ENCODE measurements at places on chromosomes 4 and X. TPM values are rescaled to one million over a fixed set of nuclear protein-coding genes. Genes with fewer than 3 reads are reported as not detected.

The SHROOM4 gene
- 7.5 TPM for total RNA-seq

The SMAD1 gene
- 16.5 TPM for total RNA-seq

The ASB12 gene
- total RNA-seq = 0.44 TPM

The MAGEA9B gene
- total RNA-seq = not detected

The HHIP gene
- total RNA-seq = 38.3 TPM

The PAK3 gene
- 0.46 TPM for total RNA-seq

The SLC25A43 gene
- 17.2 TPM for total RNA-seq

The SMR3B gene
- total RNA-seq = not detected

The ARMCX1 gene
- 36.0 TPM for total RNA-seq

- no peak for DNase-seq
Measured at GRCh38 chrX:150848914-150849365, 49.5 kb downstream of the CD99L2 start.

DNA sequence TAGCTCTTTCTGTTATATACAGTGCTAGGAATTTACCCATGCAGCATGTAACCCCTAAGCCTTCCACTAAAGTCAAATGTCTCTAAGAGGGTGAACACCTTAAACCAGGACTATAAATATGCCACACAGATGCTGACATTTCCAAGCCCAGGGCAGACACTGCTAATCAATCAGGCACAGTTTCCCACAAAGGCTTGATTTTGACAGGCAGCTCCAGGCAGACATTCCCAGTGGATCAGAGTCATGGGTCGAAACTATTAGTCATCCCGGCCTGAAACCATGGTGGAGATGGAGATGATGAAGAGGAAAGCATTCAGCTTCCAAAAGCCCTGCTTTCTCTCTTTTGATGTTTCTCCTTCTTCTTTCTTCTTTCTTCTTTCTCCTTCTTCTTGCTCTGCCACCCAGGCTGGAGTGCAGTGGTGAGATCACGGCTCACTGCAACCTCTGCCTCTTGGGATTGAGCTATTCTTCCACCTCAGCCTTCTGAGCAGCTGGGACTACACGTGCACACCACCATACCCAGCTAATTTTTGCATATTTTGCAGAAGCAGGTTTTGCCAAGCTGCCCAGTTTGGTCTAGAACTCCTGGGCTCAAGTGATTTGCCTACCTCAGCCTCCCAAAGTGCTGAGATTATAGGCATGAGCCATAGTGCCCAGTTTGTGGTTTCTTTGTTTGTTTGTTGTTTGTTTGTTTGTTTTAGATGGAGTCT lies 21.0 kb upstream of the SORCS2 start:
- DNase-seq = peak; percentile 11

DNA sequence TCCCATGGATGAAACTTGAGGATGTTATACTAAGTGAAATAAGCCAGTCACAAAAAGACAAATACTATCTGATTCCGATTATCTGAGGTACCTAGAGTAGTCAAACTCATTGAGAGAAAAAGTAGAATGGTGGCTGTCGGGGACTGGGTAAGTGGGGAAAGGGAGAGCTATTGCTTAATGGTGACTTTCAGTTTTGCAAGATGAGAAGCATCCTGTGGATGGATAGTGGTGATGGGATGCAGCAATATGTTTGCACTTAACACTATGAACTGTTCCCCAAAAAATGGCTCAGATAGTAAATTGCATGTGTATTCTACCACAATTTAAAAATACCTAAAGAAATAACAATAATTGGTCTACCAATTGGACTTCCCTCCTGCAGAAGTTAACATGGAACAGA lies 181.5 kb downstream of the SHROOM3 start:
- DNase-seq = no peak

DNA sequence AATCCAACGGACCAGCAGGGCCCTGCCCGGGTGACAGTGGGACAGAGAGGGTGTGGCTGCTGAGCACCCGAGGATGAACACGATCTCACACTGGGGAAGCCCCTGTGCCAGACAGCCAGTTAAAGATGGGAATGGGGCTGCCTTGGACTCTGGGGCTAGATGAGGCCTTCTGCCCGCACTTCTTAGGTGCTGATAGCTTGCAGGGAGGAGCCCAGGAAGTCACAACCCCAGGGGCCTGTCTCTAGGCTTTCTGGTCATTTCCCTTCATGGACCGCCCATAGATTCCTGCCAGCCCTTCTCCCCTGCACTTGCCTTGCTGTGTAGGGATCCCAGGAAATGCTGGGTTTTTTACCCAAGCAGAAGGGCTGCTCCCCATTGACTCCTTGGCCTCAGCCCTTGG lies 6.2 kb downstream of the ZNF275 start:
- DNase-seq = no peak

DNA sequence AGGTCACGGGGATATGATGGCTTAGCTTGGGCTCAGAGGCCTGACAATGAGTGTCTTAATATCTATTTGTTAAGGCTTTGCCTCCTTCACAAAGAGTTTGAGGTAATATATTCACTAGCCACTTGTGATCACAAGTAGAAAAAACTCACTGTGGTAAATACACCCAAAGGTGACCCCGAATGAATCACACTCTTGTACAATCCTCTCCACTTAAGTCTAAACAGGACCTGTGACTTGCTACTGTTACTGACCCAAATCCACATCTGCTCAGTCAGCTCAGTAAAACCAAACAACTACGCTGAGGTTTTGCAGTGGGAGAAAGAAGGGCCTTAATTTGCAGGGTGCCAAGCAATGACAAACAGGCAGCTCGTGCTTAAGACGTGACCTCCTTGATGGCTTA lies 223.8 kb upstream of the MAGEC2 start:
- DNase-seq = no peak

DNA sequence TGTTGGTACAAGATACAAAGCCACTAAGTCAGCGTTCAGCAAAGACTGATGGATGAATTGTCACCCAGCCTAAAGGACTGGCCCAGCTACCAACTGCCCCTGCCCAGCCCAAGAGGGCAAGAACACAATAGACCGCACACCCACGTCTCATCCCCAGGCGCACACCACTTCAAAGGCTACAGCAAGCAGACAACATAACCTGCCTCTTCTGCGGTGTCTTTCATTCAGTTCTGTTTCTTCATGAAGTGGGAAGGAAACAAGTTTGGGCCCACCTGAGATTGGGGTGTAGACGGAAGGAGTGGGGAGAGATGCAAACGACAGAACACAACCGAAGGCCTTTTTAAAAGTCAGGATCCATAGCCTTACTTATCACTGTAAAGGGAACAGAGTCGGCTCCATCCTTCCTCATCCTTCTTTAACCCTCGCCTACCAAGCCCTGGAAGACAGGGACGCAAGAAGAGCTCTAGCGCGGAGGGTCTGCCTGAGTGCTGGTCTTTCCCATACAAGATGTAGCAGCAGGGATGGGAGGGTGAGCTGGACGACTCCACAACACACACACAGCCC lies 691 bp downstream of the SCARB2 start:
- DNase-seq = no peak

- DNase-seq = no peak
Measured at GRCh38 chr4:86857341-86858052, 8.3 kb upstream of the SLC10A6 start.

DNA sequence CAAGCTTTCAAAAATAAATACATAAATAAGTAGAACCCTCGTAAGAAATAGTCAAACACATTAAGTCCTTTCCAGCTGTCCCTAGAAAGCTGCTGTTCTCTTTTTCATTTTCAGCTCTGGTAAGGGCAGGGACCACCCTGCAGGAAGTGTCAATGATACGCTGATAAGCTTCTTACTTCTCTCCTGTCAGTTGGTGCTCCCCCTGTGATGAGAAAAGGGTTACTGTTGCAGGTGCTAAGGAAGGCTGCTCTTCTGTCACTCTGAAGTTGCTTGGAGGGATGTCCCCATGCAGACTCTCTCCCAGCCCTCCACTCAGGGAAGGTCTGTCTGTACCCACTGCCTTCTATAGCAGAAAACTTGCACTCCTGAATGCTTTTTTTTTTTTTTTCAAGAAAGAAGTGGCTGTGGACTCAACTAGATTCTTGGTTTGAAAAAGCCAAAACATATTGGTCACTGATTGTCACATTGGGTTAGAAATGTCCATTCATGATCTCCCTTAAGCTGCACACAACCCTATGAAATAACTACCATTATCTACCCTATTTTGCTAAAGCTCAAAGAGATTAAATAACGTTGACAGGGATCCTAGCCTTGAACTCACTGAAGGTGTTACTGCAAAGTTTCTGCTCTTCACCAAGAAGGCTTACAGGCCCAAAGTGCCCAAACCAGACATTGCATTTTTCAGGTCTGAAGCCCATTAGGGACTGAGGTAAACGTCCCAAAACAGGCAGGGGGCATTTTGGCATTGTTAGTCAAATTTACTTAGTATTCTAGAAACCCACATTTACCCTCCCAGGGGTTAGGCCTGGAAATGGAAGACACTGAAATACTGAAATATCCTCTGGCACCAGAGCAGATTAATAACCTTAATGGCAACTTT lies 1.2 kb downstream of the CXCL3 start:
- no peak for DNase-seq

DNA sequence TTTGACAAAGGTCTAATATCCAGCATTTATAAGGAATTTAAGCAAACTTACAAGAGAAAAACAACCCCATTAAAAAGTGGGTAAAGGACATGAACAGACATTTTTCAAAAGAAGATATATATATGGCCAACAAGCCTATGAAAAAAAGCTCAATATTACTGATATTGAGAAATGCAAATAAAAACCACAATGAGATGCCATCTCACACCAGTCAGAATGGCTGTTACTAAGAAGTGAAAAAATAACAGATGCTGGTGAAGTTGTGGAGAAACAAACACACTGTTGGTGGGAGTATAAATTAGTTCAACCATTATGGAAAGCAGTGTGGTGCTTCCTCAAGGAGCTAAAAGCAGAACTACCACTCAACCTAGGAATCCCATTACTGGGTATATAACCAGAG lies 91.6 kb upstream of the EFHC2 start:
- no peak for DNase-seq

DNA sequence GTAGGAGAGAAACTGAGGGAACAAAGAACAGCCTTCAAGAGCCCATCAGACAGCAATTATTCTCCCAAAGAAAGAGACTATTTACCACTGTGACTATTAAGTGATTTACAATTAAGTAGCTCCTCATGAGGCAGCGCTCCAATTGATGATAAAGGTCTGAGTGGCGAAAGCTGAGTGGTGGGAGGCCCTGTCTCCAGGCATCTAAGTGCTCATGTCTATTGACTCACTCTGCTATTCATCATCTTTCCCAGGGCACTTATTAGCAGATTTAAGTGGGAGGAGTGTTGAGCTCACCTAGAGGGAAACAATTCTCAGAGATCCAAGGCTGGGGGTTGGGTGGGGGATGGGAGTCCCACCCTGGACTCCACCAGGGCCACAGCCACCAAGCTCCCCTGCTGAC lies 23.3 kb downstream of the AMER1 start:
- no peak for DNase-seq

- DNase-seq = no peak
Measured at GRCh38 chr4:16893141-16893651, 5.2 kb downstream of the LDB2 start.

DNA sequence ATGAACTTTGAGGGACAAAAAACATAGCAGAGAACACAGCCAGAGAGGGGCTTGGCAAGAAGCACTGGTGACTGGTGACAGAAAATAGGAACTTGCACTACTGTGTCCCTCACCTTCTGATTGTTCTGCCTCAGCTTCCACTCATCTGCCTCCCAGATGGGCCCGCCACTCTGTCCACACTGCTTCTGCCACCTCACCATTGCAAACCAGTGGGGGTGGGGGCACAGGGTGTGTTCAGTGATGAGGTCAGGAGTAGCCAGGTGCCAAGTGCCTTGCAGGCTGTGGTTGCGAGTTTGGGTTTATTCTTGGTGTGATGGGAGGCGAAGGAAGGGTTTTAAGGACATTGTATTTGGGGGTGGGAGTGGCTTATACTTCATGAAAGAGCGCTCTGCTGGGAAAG lies 9.1 kb upstream of the UBA1 start:
- peak; percentile 57 for DNase-seq

DNA sequence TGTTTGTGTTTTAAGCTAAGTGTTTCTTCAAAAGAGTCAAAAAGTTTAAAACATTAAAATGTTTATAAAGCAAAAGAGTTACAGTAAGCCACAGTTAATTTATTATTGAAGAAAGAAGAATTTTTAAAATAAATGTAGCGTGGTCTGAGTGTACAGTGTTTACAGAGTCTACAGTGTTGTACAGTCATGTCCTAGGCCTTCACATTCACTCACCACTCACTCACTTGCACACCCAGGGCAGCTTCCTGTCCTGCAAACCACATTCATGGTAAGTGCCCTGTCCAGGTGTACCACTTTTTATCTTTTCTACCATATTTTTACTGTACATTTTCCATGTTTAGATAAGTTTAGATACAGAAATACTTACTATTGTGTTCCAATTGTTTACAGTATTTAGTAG lies 239.7 kb upstream of the AGA start:
- DNase-seq = no peak

DNA sequence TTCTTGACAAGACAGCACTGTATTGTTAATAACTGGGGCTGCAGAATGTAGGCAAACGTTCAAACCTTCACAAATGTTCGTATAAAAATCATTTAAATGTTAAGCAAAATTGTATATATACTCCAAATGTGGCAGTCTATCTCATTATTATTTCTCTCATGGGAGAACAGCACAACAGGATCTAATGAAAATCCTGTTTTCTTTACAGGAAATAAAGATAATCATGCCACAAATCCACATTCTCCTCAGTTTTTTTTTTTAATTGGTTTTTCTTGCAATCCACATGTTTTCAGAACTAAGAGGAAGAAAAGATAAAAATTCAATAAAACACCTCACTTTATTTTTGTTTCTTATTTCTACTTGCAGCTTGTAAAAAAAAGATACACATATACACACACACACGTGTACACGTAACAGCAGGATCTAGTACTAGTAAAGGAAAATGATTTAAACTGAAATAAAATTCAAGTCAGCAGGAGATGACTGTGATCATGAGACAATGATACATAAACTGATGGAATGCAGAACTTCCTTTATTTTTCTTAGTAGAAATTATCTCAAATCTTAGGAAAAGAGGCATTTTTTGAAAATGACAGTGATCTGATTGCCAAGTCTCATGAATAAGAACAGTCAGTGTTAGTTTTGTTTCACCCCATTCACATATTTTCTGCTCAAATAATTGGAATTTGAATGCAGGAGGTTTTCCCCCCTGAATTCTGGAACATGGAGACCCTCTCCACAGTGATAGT lies 11.3 kb downstream of the APBB2 start:
- DNase-seq = no peak

GRCh38 chrX:134453631-134454030 lies 6.3 kb upstream of the HPRT1 start:
- no peak for DNase-seq

DNA sequence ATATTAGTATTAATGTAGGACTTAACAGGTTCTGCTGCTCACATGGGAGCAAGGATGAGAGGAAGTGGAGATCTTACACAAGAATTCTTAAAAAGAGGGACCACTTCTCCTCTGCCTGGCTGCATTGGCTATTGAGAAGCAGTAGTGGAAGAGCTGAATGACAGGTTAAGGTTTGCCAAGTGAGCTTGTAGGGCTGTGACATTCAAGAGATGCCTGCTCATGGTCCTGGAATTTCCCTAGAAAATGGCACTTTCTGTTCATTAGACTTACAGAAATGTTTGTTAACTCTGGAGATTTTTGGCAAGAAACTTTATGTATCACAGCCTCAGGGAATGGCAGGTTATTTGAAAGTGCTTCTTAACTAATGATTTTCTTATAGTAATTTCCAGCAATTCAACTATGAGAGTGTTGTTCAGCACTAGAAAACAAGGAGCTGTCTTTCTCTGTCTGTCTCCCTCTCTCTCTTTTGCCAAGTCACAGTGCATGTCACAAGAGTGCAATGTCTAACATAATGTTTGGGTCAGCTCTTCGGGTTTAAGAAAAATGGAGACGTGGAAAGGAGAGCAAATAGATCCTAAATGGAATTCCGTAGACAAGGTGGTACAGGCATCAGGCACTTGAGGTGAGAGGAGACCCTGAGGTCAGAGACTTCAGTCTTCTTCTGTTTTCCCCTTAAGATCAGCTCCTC lies 8.3 kb upstream of the NAP1L5 start:
- DNase-seq = no peak

Data from chondrocyte (in vitro differentiated cells).